ENCODE measurements at places on chromosomes 12 and 14. TPM values are rescaled to one million over a fixed set of nuclear protein-coding genes. Genes with fewer than 3 reads are reported as not detected.
A peak's percentile ranks its signal among the peaks of the same experiment; 100 is the strongest.

DNA sequence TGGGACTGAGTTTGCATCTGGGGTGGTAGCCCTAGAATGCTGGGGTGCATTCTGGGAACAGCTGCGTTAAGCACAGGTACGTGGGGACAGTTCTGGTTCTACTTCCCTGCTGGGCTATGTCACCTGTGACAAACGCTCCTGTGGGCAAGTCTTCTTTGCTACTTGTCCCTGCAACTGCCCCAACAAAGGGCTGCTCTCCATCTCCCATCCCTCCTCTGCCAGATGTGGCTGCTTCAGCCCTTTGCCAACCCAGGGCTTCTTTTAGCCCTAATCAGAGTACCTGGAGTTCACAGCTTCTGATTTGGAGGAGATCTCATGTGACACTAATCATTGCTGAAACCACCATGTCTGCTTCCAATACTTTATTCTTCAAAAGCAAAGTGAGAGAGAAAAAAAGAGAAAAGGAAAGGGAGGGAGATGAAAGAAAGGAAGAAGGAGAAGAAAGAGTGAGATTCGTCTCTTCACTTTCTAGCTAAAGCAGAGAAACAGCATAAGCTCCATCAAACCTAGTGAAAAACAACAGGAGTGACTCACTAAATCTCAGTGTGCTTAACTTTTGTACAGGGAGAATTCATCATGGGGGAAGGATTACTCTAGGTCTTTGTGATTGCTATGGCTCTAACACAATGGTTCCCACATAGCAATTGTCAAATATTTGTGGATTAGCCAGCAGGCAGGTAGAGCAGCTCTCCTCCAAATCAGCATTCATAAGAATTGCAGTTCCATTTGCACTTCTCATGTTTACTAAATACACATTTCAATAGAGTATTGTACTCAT, 174.8 kb downstream of the LRIG3 start:
- DNase-seq, result no peak

DNA sequence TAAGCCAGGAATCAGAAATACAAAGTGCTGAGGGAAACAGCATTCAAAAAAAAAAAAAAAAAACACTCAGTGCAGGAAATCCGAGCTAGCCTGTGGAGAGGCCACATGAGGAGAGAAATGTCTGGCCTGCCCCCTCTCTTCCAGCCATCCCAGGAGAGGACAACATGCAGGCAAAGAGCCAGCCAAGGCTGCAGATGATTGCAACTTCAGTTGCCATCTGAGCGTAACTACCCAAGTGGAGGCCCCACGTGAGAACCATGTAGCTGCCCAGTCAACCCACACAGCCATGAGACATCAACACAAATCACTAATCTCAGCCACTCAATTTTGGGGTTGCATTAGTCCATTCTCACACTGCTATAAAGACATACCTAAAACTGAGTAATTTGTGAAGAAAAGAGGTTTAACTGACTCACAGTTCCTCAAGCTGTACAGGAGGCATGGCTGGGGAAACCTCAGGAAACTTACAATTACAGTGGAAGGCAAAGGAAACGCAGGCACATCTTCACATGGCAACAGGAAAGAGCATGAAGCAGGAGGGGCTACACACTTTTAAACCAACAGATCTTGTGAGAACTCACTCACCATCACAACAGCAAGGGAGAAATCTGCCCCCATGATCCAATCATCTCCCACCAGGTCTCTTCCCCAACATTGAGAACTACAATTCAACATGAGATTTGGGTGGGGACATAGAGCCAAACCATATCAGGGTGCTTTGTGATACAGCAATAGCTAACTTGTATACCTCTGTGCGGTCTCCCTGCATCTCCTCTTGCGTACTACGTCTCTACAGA, 161.1 kb downstream of the PIWIL1 start:
- no peak for DNase-seq

NTF3 gene
- total RNA-seq, result not detected

GRCh38 chr14:59213368-59214315, 25.2 kb downstream of the DAAM1 start:
- no peak for DNase-seq

GRCh38 chr12:94603434-94604365, 46.7 kb downstream of the TMCC3 start:
- DNase-seq, result no peak

GRCh38 chr14:91929700-91930099, 17.8 kb downstream of the FBLN5 start:
- peak; percentile 63 for DNase-seq

DNA sequence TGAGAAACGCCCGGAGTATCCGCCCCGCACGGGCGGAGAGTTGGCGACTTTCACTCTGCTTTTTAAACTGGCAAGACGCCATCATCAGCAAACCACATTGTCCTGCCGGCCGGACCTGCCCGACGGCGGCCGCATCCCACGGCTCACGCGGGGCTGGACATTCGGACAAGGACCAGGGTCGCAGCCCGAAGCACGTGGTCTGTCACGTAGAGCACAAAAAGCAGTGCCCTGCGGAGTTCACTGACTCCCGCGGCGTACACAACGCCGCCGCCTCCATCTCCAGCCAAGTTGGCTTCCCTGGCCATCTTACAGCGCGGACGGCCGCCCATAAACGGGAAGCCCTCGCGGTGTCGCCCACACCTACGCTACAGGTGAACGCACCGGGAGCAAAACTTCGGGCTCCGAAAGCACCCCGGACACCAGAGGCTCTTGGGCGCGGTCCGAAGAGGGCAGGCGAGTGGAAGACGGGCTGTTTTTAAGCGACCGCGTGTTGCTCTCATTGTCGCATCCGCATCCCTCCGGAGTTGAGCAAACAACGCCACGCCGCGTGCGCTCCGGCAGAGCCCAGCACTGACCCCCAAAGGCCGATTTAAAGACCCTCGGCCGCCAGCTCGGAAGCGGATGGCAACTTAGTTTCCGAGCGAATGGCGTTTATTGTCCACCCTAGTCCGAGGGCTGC, 966 bp downstream of the SINHCAF start:
- peak; percentile 55 for DNase-seq

DNA sequence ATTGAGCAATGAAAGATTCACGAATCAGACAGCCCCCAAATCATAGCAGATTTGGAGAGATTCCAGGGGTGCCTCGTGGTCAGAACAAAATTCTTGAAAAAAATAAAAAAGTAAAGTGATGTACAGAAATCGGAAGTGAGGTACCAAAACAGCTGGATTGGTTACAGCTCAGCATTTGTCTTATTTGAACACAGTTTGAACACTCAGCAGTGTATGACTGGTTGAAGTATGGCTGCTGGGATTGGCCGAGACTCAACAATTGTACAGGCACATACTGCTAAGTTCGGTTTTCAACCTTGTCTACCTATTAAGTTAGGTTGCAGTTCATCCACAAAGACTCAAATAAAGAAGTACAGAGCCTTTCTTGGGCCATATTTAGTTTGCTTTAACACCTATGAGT, 865.4 kb upstream of the TMEM132C start:
- no peak for DNase-seq

- no peak for DNase-seq
Observed at GRCh38 chr12:81499809-81500208, 259.3 kb downstream of the PPFIA2 start.

LRP1-AS gene
- total RNA-seq, result not detected

AP1G2 gene
- 79.0 TPM for total RNA-seq

DNA sequence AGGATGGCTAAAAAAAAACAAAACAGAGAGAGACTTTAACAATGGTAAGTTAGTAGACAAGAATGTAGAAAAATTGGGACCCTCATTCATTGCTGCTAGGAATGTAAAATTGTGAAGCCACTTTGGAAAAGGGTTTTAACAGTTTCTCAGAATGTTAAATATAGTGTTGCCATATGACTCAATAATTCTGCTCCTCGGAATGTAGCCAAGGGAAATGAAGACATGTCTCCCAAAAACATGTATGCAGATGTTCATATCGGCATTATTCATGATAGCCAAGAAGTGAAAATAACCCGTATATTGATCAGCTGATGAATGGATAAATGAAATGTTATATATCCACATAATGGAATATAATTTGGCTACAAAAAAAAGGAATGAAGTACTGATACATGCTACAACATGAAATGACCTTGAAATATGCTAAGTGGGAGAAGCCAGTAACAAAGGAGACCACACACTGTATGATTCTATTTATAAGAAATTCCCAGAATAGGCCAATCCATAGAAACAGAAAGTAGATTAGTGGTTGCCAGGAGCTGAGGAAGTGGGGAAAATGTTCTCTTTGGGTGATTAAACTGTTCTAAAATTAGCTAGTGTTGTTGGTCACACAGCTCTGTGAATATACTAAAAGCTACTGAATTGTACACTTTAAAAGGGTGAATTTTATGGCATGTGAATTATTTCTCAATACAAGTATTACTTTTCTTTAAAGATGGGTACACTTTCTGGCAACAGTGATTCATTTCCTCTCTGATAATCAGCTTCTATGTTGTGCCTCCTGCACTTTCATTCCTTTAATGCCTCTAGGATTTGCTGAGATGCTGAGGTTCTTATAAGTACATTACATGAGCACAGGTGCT, 132.5 kb downstream of the DAAM1 start:
- peak; percentile 83 for DNase-seq

SYT1 gene
- 1.7 TPM for total RNA-seq

- peak; percentile 4 for DNase-seq
Observed at GRCh38 chr14:73173092-73173735, 36.9 kb downstream of the PSEN1 start.
